Stimulated activated CD4-positive, alpha-beta T cell treated with anti-CD3 and anti-CD28 coated beads, Interleukin-15, amount 100 ng/mL, for 48 hours (primary cell): ENCODE measurements at places on chromosomes 2 and 18.
A peak's percentile ranks its signal among the peaks of the same experiment; 100 is the strongest.

- DNase-seq: peak; percentile 17
These were observed 34.7 kb downstream of the RALB start for GRCh38 chr2:120287183-120288015.

- DNase-seq: no peak
These were observed 7.8 kb upstream of the LCLAT1 start for GRCh38 chr2:30439296-30439695.

DNA sequence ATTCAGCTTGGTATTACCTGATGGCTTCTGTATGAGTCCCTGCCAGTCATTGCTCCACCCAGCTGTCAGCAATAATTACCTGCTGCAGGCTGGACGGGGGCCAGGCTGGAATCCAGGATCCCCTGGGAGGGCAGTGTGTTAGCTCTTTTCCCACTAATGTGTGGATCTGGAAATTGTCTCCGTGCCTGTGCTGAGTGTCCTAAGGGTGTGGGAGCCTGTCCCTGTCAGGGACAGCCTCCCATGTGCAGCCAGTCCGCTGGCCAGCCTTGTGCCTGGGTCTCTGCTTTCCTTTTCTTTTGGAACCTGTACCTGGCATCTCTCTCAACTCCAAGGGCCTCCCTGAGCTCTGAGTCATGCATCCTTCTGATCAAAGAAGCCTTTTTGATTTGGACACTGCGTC, 107.2 kb upstream of the SPRED2 start:
- no peak for DNase-seq

DNA sequence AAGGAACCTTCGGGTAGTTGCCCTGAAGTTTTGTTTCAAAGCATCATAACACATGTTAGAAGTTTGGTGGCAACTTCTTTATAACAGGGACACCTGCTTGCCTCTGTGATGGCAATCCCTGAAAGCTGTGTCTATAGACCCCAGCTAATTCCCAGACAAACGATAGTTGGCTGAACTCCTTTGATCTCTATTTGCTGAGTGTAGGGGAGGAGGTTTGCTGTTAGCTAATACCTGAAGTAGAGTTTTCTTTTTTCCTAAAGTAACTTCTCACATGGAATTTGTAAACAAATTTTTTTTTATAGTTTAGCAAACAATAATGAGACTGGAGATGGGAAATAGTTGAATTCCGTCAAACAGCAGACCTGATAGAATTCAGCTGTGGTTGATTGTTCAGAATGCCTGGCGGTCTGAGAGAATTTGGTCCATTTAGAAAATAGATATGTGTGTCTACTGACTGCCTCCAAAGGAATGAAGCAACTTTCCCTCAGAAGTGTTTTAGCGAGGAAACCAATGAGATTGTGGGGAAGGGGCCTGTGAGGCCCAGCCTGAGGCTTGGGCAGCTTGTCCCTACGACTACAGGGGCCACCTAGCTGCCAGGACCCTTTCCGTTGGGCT, 123.5 kb upstream of the EPAS1 start:
- no peak for DNase-seq

DNA sequence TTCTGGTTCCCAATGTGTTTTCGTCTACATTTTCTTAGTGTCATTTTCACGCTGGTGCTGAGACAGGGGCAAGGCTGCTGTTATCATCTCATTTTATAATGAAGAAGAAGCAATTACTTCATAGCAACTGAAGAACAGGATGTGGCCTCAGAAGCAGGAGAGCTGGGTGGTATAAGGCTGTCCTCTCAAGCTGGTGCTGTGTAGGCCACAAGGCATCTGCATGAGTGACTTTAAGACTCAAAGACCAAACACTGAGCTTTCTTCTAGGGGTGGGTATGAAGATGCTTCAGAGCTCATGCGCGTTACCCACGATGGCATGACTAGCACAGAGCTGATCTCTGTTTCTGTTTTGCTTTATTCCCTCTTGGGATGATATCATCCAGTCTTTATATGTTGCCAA, 7.3 kb downstream of the IL36G start:
- peak; percentile 3 for DNase-seq

DNA sequence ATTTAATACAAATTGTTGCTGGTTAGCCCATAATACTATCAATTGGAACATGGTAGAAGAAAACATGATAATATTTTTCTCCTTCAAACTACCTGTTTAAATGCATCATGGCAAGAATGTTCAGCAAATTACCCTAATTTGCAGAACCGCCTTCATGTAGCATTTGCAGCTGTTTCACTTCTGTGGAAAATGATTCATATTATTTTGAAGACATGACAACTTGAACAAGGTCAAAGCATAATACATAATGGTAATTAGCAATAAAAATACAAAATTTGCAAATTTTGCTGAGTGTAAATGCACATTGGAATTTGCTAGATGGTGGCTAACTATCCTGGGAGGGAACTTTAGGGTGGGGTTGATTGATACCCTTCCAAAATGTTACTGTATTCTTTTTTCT, 30.8 kb downstream of the ADAM23 start:
- no peak for DNase-seq
